Naive thymus-derived CD4-positive, alpha-beta T cell (primary cell): ENCODE measurements at places on chromosomes 3 and 15.

DNA sequence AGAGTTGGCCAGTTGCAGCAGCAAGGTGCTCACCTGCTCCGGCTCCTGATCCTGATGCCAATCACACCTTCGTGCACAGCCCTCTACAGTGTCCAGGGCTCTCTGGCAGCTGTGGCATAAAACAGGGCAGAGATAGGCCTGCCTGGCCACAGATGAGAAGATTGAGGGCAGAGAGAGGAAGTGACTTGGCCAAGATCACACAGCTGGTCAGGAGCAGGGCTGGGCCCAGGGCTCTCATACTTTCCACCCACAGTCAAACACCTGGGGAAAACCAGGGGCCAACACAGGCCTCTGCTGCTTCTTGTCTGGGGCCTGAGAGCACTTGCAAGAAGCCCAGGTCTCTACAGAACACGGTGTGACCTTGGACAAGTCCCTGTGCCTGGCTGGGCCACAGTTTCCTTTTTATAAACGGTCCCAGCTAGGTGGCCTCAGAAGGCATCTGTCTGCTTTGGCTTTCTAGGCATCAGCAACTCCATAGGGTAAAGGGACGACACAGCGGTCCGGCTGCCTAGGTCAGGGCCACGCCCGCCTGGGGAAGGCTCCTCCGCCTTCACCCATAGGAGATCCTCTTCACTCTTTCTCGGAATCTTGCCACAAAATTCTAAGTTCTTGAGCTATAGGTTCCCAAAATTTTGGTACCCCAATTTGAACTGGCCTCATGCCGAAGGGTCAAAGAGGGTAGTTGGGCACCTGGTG is 3.1 kb downstream of the ATP2B2 start:
- H3K27ac ChIP-seq = no peak overlapping the region
- no peak overlapping the region for H3K4me3 ChIP-seq
- H3K36me3 ChIP-seq = no peaks in the 10 kb centered on the region
- peaks cover 4% of the 10 kb centered on the region for H3K27me3 ChIP-seq
- no peak for DNase-seq

- no peak for DNase-seq
- no peaks in the 10 kb centered on the region for H3K36me3 ChIP-seq
- H3K4me3 ChIP-seq = no peak overlapping the region
- H3K4me1 ChIP-seq = no peaks in the 10 kb centered on the region
- no peaks in the 10 kb centered on the region for H3K27me3 ChIP-seq
- no peak overlapping the region for H3K27ac ChIP-seq
Measured at GRCh38 chr3:10744098-10744465, 71.9 kb upstream of the SLC6A11 start.

DNA sequence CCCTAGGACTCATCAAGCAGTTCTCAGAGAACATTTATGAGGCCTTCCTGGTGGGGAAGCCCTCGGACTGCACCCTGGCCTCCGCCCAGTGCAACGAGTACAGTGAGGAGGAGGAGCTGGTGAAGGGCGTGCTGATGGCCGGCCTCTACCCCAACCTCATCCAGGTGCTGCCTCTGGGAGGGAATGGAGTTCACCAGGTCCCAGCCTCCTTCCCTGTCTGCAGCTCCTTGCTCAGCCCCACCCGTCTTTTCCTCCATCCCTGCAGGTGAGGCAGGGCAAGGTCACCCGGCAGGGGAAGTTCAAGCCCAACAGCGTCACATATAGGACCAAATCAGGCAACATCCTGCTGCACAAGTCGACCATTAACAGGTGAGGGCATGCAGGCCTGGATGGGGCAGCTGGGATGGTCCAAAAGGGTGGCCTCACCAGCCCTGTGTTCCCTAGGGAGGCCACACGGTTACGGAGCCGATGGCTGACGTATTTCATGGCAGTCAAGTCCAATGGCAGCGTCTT is 46.3 kb downstream of the DHX30 start:
- no peaks in the 10 kb centered on the region for H3K27me3 ChIP-seq
- H3K36me3 ChIP-seq = peaks cover 26% of the 10 kb centered on the region
- DNase-seq = no peak
- no peak overlapping the region for H3K4me3 ChIP-seq
- no peak overlapping the region for H3K27ac ChIP-seq

- no peak overlapping the region for H3K4me3 ChIP-seq
- H3K27me3 ChIP-seq = no peaks in the 10 kb centered on the region
- no peak overlapping the region for H3K27ac ChIP-seq
- H3K36me3 ChIP-seq = no peaks in the 10 kb centered on the region
- no peak for DNase-seq
Measured at GRCh38 chr3:183295211-183295610, 42.2 kb downstream of the B3GNT5 start.

DNA sequence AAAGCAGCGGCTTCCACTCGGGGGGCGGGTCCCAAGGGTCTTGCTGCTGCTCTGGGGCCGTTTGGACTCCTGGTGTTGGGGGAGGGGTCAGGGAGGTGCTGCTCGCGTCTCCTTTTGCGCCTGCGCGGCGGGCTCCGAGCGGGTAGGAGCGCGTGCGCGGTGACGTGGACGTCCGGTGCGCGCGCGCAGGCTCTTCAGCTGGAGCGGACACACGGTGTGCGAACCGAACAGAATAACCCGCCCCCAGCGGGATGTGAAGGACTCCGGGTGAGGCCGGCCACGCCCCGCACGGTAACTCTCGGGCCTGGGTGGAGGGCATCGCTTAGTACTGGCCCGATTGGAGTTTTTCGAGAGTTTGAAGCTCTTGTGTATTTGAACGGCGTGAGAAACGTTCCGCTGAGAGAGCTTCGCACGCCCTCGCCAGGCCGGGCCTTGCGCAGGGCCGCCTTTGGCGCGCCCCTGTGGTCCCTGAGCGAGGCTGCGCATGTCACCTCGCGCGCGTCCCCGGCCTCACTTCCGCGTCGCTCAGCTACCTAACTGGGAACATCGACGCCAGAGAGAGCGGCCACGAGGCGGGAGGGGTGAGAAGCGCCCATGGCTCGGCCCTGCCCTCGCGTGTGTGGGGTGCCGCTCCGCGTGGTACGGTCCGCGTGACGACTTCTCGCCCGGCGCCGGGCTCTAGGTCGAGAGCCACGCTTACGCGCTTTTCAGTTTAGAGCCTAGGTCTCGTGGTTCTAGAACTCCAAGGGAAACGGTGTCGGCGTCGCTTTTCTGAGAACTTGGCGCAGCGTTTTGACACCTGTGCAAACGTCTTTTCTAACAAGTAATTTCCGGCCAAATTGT is at the start of gene MGA:
Gene MGA, plus strand, starts transcription at position 171 of the 843 bp plus-strand sequence.
- peak; percentile 86 for DNase-seq
- H3K4me3 ChIP-seq = peak within 1 kb of the TSS; percentile 64
- peaks cover 28% of the 10 kb centered on the region for H3K4me1 ChIP-seq
- H3K27ac ChIP-seq = peak within 1 kb of the TSS; percentile 76
- no peaks in the 10 kb centered on the region for H3K36me3 ChIP-seq

DNA sequence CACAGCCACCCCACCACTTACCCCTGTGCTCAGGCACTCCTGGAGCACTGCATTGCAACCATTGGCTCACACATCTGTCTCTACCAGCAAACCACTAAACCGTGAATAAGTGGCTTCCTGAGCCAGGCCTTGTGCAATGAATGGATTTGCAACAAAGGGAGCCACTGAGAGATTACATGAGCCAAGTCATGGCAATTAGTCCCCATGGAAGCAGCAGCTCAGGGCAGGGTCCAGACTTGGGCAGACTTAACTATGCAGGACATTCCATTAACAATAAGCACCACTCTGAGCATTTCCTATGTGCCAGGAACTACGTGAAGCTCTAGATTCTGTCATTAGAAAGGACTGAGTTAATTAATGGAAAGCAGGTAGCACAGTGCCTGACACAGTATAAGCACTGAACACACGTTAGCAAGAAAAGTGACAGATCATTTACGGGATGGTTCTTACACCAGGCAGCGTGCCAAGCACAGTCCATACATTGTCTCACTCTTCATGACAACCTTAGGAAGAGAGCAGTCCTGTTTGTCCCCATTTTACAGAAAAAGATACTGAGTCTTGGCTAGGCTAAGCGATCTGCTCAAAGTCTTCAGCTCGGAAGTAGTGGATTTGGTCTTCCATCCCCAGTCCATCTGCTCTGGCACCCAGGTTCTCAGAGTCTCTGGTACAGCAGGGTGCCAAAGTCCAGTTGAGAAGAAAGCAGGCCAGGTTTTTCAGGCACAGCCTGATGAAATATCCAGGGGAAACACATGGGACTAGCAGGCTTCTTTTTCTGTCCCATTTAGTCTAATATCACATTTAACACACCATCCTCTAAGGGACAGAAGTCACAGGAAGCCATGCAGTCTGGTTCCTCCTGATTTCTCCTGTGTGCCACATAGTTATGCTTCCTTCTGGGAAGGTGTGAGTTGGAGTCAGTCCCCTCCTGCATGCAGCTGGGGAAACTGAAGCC is 44.1 kb downstream of the LIPC start:
- H3K27me3 ChIP-seq = no peaks in the 10 kb centered on the region
- DNase-seq = no peak
- H3K4me1 ChIP-seq = peaks cover 28% of the 10 kb centered on the region
- H3K27ac ChIP-seq = peak overlapping the region; percentile 26
